ENCODE measurements at places on chromosomes 16 and 17. TPM values are rescaled to one million over a fixed set of nuclear protein-coding genes. Genes with fewer than 3 reads are reported as not detected.

CRAMP1 gene
- 11.3 TPM for total RNA-seq

TRPV3 gene
- 0.72 TPM for total RNA-seq

TBC1D3G gene
- total RNA-seq = not detected

ATP6V0A1 gene
- total RNA-seq = 10.3 TPM

XPO6 gene
- total RNA-seq = 229 TPM

TBC1D3H gene
- not detected for total RNA-seq

LRRC36 gene
- total RNA-seq = 0.64 TPM

CAPNS2 gene
- not detected for total RNA-seq

TP53TG3D gene
- total RNA-seq = not detected

OMG gene
- total RNA-seq = not detected

SMIM36 gene
- not detected for total RNA-seq

CCL17 gene
- not detected for total RNA-seq

PRAC2 gene
- total RNA-seq = not detected

KRT25 gene
- not detected for total RNA-seq

TMEM88 gene
- total RNA-seq = 1.5 TPM

C1QTNF8 gene
- not detected for total RNA-seq

GLIS2 gene
- 0.24 TPM for total RNA-seq

ASPA gene
- not detected for total RNA-seq

SLC52A1 gene
- 0.19 TPM for total RNA-seq

AANAT gene
- not detected for total RNA-seq

CYLD gene
- total RNA-seq = 70.8 TPM

KRTAP9-2 gene
- not detected for total RNA-seq

KRT33A gene
- total RNA-seq = not detected

FBXO39 gene
- not detected for total RNA-seq

DNAH9 gene
- not detected for total RNA-seq

KIF18B gene
- total RNA-seq = 55.4 TPM
